ENCODE measurements at places on chromosomes 5 and 9. TPM values are rescaled to one million over a fixed set of nuclear protein-coding genes. Genes with fewer than 3 reads are reported as not detected.
A peak's percentile ranks its signal among the peaks of the same experiment; 100 is the strongest.

WHRN gene
- 0.78 TPM for total RNA-seq

PCDHA6 gene
- total RNA-seq, result not detected

IRX4 gene
- not detected for total RNA-seq

FAM163B gene
- total RNA-seq, result not detected

PLPP6 gene
- total RNA-seq, result 12.7 TPM

DNA sequence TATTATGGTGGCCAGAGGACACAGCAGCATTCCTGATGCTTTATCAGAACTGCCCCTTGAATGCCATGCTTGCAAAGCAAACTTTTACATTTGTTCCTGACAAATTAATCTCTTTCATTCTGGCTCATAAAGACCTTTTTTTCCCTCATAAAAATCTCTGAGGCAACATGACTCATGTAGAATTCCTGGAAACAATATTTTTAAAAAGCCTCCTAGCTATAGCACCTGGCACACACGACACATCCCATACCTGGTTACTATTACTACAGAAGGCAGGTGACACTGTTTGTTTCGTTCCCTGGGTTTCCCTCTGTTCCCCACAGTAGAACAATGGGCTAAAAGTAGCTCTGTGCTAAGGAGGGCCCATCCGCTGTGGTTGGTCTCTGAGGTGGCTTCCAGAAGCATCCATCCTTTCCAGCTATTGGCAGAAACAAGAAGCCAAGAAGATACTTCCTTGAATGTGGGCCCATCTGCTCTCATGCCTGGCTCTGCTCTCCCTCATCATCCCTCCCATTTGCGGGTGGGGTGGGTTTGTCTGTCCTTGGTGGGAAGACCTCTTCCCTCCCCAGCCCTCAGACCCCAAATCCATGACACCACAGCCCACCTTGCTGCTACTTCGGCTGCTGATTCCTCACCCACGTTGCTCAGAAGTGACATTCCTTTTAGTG is 59.1 kb downstream of the GALNT12 start:
- no peak for DNase-seq

ANKRD18A gene
- 1.9 TPM for total RNA-seq

DNA sequence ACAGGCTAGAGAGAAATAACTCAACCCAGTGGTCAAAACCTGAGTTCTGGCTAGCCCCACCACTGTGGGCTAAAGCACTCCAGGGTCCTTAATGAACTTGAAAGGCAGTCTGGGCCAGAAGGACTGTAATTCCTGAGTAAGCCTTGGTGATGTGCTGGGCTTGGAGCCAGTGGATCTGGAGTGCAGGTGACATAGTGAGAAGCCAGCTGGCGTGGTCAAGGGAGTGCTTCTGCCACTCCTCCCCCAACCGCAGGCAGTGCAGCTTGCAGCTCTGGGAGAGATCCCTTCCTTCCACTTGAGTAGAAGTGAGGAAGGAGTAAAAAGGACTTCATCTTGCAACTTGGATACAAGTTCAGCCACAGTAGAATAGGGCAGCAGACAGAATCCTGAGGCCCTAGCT is 424.0 kb downstream of the CDH18 start:
- DNase-seq, result no peak

DNA sequence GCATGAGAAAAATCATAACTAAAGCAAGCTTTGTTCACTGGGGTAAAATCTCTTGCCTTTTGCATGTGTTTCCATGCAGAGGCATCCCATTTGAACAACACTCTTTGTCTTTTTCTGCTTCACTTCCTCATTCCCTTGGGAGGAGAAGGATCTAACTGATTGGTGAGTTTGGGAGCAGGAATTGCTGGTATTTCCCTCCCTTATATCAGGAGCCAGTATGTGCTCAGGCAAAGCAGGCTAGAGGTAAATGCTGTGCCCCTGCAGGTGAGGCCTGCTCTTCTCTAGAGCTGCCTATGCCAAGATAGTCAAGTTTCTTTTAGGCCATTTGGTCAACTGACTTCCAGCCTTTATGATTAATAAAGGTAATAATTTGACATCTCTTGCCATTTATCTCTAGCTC is 179.9 kb downstream of the COX7C start:
- no peak for DNase-seq

GRCh38 chr5:79513308-79513703 is 628 bp downstream of the HOMER1 start:
- peak; percentile 49 for DNase-seq

GRCh38 chr5:6583049-6583880 is 49.6 kb downstream of the NSUN2 start:
- no peak for DNase-seq

- no peak for DNase-seq
Measured at GRCh38 chr9:93828331-93829097, 126.6 kb downstream of the BARX1 start.

CDHR2 gene
- total RNA-seq, result 0.20 TPM

MLANA gene
- not detected for total RNA-seq

GFI1B gene
- not detected for total RNA-seq

- no peak for DNase-seq
Measured at GRCh38 chr5:53041071-53041692, 52.0 kb downstream of the ITGA2 start.

DNA sequence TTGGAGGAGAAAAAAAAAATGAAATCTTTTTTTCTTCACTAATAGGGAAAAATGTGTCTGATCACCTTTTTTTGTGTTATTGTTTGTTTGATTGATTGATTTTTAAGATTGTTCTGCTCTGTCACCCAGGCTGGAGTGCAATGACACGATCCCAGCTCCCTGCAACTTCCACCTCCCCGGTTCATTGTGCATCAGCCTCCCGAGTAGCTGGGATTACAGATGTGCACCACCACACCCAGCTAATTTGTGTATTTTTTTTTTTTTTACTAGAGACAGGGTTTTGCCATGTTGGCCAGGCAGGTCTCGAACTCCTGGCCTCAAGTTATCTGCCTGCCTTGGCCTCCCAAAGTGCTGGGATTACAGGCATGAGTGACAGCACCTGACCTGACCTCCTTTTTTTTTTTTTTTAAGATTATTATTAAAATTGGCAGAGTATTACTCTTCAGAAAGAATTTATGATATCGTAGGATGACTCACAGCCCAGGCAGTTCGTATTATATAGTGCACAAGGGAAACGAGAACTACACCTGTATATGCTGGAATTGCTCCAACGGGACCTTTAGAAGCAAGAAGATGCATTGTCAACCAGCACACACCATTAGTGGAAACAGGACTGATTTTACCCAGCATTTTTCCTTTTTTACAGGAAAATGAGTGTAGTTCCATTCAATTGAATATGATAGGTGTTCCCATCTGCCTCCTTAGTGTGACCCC is 27.7 kb downstream of the FUBP3 start:
- peak; percentile 12 for DNase-seq

DNA sequence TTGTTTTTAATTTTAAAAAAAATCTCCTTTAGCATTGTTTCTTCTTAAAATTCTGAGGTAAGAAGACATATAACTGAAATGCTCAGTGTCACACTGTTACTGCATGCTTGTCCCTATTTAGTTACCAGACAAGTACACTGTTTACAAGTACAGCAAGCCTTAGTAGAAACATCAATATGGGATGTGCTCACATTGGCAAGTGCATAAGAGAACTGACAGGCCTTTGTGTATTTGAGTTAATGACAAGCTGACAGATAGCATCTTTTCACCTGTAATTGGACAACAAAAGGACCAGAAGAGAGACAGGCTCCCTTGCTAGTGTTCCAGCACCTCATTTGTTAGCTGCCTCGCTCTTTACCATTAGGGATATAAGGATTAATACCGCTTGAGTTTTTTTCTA is 63.6 kb downstream of the PDE4D start:
- DNase-seq, result no peak

PCDHGA6 gene
- total RNA-seq, result 0.48 TPM

GRCh38 chr5:134086943-134087305 is 27.6 kb upstream of the TCF7 start:
- no peak for DNase-seq

GRCh38 chr9:116791326-116791725 is 104.2 kb downstream of the TRIM32 start:
- DNase-seq, result no peak

OTP gene
- not detected for total RNA-seq

DNA sequence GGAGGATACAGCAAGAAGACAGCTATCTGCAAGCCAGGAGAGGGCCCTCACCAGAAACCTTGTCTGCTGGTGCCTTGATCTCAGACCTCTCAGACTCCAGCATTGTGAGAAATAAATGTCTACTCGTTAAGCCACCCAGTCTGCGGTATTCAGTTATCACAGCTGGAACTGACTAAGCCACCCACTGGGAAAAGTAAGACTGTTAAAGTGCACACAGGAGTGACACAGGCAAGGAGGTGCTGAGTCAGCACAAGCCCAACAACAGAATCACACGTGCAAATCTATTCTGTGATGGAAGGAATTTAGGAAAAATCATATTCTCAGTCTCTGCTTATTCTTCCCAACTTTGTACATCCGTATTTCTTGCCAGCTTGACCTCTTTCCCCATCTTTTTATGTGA is 200.0 kb downstream of the NR2F1-AS1 start:
- DNase-seq, result no peak

- DNase-seq, result no peak
Measured at GRCh38 chr5:160231783-160232342, 2.6 kb downstream of the FABP6 start.

SMIM15 gene
- 99.2 TPM for total RNA-seq

GRCh38 chr9:127561491-127562278 is 50.4 kb upstream of the STXBP1 start:
- peak; percentile 96 for DNase-seq

DNA sequence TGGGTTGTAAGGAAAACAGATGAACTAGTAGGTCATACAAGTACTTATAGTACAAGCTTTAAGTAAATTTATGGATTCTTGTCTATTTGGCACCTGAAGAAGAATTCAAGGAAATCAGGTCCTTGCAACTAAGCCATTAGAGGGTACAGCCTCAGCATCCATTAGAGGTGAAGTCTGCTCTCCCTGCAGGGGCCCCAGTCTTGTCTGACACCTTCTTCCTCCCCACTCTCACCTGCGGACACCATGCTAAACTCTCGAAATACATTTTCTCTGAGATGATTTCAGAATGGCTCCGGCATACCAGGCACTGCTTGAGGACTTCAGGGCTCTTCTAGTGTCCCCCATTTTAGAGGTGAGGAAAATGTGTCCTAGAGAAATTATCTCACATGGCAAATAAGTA is 137.9 kb downstream of the GNAQ start:
- DNase-seq, result no peak

DNA sequence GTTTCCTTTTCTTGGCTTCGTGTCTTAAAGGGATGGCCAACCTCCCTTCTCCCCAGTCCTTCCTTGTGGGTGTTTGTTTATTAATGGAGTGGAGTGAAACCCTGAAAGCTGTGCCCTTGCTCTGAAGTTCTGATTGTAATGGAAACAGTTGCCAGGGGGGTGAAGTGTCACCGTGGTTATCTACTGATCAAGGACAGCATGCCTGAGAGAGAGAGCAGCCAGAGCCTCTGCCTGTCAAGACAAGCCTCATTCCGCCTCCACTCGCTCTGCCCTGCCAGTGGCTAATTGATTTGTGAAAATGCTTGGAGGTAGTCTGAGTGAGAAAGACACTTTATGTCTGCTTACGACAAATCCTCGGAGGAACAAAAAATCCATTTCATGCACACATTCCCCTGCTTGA is 143.7 kb upstream of the SLC30A5 start:
- DNase-seq, result no peak

NRARP gene
- 116 TPM for total RNA-seq

GRCh38 chr9:107734256-107735013 is 244.9 kb upstream of the KLF4 start:
- no peak for DNase-seq

DNA sequence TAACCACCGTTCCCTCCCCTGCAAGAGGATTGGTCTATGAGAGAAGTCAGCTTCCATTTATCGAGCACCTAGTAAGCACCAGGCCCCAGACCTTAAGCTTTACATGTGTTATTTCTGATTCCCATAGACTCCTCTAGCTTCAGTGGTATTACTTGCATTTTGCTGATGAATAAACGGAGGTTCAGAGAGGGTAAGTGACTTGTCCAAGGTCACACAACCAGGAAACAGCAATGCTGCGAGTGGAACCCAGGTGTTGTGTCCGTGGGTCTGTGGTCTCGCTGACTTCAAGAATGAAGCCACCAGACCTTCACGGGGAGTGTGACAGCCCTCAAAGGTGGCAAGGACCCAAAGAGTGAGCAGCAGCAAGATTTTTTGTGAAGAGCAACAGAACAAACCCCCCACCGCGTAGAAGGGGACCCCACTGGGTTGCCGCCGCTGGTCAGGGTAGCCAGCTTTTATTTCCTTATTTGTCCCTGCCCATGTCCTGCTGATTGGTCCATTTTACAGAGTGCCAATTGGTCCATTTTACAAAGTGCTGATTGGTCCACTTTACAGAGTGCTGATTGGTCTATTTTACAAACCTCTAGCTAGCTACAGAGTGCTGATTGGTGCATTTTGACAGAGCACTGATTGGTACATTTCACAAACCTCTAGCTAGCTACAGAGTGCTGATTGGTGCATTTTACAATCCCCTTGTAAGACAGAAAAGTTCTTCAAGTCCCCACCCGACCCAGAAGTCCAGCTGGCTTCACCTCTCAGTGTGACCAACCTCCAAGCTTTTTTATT is 29.1 kb upstream of the KCNIP1 start:
- DNase-seq, result no peak
